T1000 (cell line): ENCODE measurements at places on chromosomes 3 and 15.

- no peak for DNase-seq
These were observed 58.5 kb upstream of the UTS2B start for GRCh38 chr3:191388823-191389222.

- DNase-seq, result no peak
These were observed 189.6 kb upstream of the MLF1 start for GRCh38 chr3:158381262-158381868.

DNA sequence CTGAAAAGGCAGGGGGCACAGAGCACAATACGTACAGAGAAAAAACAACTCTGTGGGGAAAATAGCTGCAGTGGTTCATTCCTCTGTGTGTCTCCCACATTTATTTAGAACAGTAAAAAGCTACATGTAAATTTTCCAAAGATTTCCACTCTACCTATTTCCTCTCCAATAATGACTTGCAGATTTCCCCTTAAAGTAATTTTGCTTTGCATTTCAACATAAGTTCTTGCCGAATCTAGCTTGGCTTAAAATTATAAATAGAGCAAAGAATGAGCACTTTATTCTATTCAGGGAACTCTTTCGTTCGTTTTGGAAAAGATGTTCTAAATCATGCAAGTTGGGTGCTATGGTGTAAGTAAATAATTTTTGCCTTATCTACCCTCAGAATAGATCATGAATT is 58.2 kb upstream of the NR2E3 start:
- no peak for DNase-seq

GRCh38 chr3:7437231-7437630 is 576.3 kb downstream of the GRM7 start:
- no peak for DNase-seq

DNA sequence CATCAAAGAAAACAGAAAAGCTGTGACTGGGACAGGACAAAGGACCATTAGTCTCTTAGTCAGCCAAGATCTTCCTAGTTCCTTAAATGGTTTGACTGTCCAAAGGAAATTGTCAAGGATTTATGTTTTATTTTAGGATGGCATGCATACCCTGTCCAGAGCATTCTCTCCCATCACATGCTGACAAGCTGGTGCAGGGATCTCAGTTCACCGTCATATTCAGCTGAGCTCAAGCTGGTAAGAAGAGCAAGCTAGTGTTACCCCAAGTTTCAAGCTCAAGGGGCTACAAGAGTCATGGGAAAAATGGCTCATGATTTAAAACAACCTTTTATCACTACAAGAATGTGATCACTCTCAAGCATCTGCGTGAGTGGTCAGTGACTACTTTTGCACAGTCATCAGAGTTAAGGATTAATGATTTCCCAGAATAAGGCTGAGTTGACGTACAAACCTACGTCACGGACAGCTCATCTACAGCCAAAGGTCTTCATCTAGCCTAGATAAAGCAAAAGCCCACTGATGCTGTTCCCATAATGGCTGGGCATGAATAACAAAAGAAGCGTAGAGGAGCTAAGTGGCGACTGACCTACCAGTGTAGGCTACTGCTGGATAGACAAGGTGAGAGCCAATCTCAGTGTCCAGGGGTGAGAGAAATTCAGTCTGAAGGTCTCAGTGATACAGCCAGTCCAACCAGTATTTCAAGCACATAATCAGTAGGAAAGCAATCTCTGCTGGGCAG is 157.5 kb downstream of the GABRB3 start:
- no peak for DNase-seq

DNA sequence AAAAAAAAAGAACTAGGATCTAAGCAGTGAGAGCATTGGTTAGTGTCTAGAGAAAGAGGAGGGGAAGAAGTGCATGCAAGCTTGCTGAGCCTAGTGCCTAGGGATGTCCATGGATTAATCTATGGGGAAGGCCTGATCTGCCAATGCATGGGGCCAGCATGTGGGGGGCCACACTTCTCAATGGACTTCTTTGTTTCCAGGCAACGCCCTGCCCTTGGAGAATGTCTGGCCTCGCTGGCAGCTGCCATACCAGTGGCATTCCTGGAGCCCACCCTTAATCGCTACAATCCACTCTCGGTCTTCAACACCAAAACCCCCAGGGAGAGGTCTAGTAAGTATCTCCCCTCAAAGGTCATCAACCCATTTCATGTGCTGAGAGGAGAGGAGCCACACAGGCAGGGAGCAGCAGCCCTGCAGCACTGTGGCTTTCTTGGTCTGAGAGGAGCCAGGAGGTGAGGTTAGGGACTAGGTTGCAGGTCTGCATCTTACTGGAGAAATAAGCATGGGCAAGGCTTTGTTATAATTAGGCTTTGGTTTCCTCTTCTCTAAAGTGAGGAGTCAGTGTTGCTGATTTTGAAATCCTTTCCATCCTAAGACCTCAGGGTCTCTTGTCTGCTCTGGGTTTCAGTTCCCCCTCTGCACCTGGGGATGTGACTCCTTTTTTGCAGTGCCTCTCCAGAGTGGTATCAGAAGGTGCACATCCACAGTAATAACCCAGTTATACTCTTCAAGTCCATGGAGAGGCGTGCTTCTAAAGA is 188.1 kb upstream of the CHRM5 start:
- DNase-seq, result no peak

- no peak for DNase-seq
These were observed 117.4 kb upstream of the MBNL1 start for GRCh38 chr3:152151216-152151876.

DNA sequence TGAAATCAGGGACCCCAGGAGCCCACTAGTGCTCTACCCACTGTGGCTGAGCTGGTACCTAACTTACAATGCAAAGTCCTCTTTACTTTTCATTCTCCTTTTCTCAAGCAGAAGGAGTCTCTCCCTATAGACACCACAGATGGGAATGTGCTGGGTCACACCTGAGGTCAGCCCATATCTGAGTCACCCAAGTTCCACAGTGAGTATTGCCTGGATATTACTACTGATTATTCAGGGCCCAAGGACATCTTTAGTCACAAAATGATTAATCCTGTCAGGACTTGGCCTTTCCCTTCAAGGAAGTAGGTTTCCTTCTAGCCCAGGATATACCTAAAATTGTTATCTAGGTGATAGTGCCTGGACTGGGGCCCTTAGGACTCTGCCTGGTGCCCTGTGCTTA is 1305.2 kb downstream of the SI start:
- DNase-seq, result no peak

DNA sequence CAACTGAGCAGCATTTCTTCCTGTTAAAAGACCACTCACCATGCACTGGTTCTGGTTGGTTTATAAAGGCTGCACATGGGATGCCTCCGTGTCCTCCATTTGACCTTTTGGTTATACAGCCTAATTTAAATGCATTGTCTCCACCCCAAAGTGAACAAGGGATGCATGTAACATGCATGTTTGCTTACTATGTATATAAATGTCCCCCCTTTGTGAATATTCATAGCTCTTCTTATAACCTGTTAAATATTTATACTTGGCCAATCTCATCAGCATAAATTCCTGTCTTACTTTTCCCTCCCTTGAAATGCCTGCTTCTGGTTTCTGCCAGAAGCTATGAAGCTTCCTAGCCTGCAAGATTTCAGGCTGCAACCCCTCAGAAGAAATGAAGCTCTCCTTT is 27.4 kb downstream of the TARS3 start:
- DNase-seq, result no peak

- DNase-seq, result no peak
These were observed 171.1 kb upstream of the CCDC54 start for GRCh38 chr3:107206141-107206540.

DNA sequence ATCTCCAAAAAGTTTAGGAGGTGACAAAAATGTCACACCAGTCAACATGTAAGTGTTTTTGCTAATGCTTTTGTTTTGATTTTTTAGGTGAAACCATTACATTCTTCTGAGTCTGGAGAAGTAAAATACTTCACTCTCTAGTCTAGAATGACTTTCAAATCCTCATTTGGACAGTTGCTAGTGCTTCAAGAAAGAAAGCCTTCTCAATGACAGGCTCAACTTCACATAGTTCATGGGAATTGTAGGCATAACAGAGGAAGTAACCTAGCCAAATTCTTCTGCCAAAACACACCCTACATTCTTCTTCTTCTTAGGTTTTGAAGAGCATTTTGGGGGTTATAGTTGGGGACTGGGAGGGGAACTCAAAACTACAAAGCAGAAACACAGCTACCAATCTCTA is 29.4 kb upstream of the HEG1 start:
- DNase-seq, result no peak

DNA sequence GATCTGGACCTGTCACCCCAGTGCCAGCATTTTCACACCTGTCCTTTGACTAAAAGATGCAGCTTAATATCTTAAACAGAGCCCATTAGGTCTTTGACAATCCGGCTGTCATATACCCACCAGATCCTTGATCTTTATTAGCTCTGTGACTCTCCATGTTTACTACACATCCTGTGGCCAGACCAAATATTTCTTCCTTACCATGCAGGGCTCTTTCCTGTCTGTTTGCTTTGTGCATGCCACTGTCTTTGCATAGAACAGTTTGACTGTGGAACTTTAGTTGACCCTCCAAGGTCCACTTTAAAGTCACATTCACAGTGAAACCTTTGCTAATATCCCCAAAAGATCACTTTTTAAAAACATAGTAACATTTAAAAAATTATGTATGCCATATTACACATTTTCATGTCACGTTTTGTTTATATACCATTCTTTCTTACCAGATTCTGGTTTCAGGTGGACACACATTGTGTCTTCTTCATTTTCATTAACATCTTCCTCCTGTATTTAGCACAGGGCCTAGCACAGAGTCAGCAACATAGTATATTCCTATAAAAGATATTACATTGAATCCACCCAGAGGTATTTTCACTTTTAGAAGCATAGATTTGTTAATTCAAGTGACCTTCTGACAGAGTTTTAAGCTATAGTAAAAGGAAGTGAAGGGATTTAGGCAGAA is 95.8 kb downstream of the RAP2B start:
- no peak for DNase-seq

- no peak for DNase-seq
These were observed 748.9 kb downstream of the MECOM start for GRCh38 chr3:168914662-168915061.

GRCh38 chr3:159166899-159167586 is 365.2 kb downstream of the MFSD1 start:
- no peak for DNase-seq

DNA sequence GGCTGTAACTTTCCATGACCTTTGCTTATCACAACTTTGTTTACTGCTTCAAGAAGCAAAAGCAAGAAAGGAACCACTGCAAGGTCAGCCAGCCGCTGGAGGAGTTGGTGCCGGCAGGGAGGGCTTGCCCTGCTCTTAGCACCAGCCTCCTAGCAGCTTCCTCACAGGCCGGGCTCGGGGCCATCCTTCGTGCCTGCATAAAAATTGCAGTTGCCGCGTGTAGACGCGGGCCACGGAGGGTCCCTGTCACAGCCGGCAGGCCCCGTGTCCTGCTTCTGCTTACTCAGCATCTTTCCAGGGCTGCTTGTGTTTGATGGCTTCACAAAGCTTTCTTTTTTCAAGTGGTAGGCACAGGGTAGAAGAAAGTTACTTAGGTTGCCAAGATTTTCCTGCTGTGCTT is 84.4 kb downstream of the PGPEP1L start:
- DNase-seq, result no peak

- DNase-seq, result no peak
These were observed 13.1 kb downstream of the MGLL start for GRCh38 chr3:127809211-127809610.

DNA sequence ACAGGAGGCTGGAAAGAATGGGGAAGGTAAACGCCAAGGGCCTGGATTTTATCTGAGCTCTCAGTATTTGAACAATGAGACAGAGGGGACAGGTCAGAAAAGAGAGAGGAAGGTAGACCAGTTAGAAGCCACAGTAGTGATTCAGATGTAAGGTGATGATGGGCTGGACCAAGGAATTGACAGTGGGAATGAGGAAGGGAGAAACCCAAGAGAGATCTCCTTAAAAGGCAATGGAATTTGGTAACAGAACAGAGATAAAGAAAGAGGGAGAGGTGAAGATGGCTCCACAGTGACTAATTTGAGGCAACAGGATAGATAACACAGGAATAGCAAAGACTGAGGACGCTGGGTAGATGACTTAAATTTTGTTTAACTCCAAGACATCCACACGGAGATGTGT is 11.4 kb upstream of the HEG1 start:
- DNase-seq, result no peak

- no peak for DNase-seq
These were observed 148.9 kb upstream of the IL12A start for GRCh38 chr3:159839561-159840379.

DNA sequence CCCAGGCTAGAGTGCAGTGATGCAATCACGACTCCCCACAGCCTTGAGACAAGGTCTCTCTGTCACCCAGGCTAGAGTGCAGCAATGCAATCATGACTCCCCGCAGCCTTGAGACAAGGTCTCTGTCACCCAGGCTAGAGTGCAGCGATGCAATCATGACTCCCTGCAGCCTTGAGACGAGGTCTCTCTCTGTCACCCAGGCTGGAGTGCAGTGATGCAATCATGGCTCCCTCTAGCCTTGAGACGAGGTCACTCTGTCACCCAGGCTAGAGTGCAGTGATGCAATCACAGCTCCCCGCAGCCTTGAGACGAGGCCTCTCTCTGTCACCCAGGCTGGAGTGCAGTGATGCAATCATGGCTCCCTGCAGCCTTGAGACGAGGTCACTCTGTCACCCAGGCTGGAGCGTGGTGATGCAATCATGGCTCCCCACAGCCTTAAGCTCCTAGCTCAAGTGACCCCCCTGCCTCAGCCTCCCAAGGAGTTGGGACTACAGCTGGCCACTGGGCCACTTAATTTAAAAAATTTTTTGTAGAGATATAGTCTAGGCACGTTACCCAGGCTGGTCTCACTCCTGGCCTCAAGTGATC is 26.1 kb downstream of the TFRC start:
- no peak for DNase-seq

GRCh38 chr15:66756295-66756694 is 54.3 kb downstream of the SMAD6 start:
- DNase-seq, result no peak

DNA sequence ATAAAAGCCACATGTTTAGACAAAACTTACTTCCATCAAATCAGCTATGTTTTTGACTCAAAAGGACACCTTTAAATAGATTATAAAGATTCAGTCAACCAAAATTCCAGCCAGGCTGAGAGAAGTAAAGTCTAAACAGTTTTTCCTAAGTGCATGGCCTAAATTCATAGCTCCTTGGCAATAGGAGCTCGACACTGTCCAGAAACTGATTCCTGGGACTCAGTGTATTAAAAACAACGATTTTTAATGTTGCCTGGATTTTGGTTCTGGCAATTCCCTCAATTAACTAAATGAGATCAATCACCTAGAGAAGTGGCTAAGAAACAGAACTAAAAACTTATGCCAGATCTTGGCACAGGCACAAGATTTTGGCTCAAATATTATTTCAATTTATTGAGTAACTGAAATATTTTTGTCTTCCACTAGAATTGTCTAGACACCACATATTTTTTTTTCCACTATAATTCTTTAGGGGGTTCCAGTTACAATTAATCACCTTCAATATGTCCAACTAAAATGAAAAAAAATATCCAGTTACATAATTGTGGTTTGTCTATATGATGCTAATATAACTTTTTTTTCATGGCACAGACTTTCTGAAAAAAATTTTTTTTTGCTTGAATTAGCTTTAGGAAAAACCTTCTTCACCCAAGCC is 135.9 kb downstream of the TFDP2 start:
- no peak for DNase-seq
